ENCODE measurements at places on chromosomes 1 and 21.

- DNase-seq = no peak
These were observed 10.7 kb downstream of the SNX7 start for GRCh38 chr1:98672189-98672588.

DNA sequence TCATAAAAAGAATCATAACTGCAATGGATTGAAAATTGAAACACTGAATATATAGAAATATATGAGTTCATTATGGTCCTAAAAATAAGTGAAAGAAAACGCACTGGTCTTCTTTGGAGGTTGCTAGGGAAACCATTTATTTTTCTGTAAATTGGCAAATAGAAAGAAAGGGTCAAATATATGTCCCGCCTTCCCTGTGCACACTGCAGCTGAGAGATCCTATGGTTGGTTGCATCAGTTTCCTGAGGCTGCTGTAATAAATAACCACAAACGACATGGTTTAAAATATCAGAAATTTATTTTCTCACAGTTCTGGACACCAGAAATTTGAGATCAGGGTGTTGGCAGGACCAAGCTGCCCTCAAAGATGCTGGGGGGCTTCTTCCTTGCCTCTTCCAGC lies 35.0 kb downstream of the CA6 start:
- no peak for DNase-seq

DNA sequence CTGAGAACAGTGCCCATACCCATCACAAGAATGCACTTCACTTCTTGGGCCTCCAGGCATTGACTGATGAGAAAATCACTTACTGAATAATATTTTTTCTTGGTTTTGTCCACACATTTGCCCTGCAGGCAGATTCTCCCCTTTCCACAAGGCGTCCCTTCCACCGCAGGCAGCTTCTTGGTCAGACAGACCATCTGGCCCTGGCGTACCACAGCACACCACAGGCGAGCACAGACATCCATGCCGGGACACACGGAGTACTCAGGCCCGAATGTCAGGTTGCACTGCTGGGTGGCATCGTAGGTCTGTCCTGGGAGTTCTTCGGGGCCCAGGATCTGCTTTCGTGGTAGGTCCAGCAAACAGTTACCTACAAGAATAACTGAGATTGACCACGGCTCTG lies 32.5 kb downstream of the ADAMTS5 start:
- DNase-seq = no peak

DNA sequence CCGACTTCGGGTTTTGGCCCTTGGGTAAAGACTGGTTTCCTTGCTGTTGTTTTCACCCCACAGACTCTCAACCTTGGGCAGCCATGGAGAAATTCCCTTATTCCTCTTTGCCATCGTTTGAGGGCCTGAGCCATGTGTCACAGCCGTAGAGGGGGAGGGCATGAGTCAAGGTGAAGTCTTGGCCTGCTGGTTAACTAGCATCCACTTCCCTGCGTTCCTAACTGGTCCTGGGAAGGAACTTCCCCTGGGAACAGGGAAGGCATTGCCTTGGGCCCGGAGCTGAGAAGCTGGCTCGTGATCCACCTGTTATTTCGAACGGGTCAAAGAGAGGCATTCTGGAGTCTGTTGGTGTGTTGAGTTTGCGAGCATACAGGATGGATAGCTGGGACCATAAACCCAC lies 464.9 kb downstream of the CAMTA1 start:
- no peak for DNase-seq

- DNase-seq = no peak
These were observed 4.1 kb downstream of the DISC1 start for GRCh38 chr1:231630558-231631205.

DNA sequence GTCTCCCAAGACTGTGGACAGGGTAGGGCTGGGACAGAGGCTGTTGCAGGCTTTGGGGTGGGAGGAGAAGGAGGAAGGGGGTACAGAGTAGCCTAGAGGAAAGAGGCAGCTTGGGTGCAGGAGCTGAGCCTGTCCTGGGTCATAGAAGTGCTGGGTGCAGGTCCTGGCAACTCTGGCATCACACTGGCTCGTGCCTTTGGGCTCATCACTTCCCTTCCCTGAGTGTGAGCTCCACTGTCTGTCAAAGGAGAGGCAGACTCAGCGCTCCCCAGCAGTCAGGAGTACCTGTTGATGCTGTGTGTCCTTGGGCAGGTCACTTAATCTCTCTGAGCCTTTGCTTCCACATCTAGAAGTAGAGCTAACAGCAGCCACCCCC lies 157.1 kb downstream of the PTPRU start:
- no peak for DNase-seq

GRCh38 chr1:248404024-248404423 lies 1.2 kb downstream of the OR2T1 start:
- no peak for DNase-seq

DNA sequence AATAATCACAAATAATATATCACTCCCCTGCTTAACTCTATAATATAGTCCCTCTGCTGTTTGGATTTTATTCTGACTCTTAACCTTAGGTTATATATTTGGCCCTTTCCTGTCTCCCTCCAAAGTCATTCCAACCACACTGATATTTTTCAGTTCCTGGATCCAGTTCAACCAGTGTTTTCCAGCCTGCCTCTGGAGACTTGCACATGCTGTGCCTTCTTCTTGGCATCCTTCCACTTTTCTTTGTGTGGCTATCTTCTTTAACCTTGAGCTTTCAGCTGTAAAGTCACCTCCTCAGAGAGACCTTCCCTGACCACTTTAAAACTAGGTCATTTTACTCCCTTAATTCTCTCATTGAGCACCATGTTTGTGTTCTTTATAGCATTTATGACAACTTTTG lies 19.4 kb downstream of the CERS2 start:
- DNase-seq = no peak

DNA sequence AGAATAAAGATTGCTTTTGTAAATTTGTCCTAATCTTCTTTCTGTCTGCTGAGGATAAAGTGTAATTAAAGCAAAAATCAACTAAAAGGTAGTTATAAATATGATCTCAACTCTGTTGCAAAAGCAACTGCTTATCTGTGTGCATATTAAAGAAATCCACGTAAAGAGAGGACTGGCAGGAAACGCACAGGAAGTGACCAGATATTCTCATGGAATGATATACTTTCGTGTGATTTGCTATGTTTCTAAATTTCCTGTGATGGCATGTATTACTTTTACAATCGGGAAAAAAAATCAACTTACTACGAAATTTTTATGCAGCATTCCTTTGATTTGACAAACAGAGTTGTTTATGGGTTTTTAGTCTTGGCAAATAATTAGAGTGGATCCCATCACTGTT lies 75.4 kb downstream of the RGS2 start:
- DNase-seq = no peak

All from NCI-H1436 treated with DMSO at 0.1 percent for 48 hours (cell line).